Lower lobe of right lung (tissue), 2 donors: ENCODE measurements at places on chromosomes 2 and 18.
A peak's percentile ranks its signal among the peaks of the same experiment; 100 is the strongest.

- H3K27me3 ChIP-seq: no peaks in the 10 kb centered on the region
- H3K4me1 ChIP-seq: no peaks in the 10 kb centered on the region
- peak; percentile 37 for DNase-seq
- no peaks in the 10 kb centered on the region for H3K36me3 ChIP-seq
- no peak overlapping the region for H3K27ac ChIP-seq
Measured at GRCh38 chr2:25151718-25152117, 16.7 kb downstream of the POMC start.

- DNase-seq: no peak
- no peaks in the 10 kb centered on the region for H3K36me3 ChIP-seq
- peak overlapping the region; percentile 85 for H3K27ac ChIP-seq
- peaks cover 31% of the 10 kb centered on the region for H3K4me1 ChIP-seq
- H3K27me3 ChIP-seq: peaks cover 26% of the 10 kb centered on the region
Measured at GRCh38 chr2:237485304-237485703, 1.7 kb upstream of the MLPH start.

GRCh38 chr2:109204412-109204811, 75.4 kb downstream of the SH3RF3 start:
- no peak for DNase-seq
- no peaks in the 10 kb centered on the region for H3K36me3 ChIP-seq
- H3K27ac ChIP-seq: no peak overlapping the region
- no peak overlapping the region for H3K4me3 ChIP-seq
- no peaks in the 10 kb centered on the region for H3K27me3 ChIP-seq

GRCh38 chr18:79844999-79845563, 47.3 kb downstream of the KCNG2 start:
- no peaks in the 10 kb centered on the region for H3K27me3 ChIP-seq
- no peak for DNase-seq
- H3K27ac ChIP-seq: no peak overlapping the region
- H3K4me3 ChIP-seq: no peak overlapping the region
- no peaks in the 10 kb centered on the region for H3K4me1 ChIP-seq
- no peaks in the 10 kb centered on the region for H3K36me3 ChIP-seq

DNA sequence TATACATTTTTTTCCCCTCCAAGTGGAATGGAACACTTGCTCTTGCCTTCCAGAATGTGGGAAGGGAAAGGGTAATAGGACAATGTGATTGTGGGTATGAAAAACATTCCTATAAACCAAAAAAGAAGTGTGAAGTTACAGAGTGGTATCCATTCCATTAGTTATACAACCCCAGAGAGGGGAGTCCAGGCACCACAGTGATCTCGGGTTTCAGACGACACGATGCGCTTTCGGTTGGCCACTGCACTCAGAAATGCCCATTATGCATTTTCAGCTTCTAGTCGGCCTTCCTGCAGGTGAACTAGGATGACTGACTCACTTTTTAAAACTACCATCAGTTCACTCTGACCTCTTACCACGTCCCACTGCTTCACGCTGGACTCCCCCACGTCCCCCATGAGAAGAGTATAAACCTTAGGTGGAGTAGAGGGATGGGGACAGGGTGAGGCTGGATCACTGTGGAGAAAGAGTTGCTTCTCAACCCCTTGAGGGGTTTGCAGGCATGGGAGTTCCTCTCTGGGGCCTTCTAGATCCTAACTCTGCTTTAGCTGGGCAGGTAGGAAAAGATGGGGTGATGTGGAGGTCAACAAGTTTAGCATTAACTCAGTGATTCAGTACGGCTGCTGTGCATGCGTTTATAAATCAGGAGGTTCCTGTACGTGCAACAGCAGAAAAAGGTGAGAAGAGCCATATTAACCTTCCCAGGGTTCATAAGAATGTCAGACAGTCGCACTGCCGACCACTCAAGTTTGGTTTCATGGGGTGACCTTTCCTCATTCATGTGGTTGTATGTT, 50.5 kb downstream of the ZNF532 start:
- peak overlapping the region; percentile 14 for H3K27ac ChIP-seq
- H3K4me3 ChIP-seq: no peak overlapping the region
- H3K36me3 ChIP-seq: peaks cover 32% of the 10 kb centered on the region
- H3K27me3 ChIP-seq: no peaks in the 10 kb centered on the region
- no peak for DNase-seq
- peaks cover 14% of the 10 kb centered on the region for H3K4me1 ChIP-seq

GRCh38 chr2:111707700-111708099, 176.3 kb downstream of the ANAPC1 start:
- peaks cover 8% of the 10 kb centered on the region for H3K4me1 ChIP-seq
- H3K27ac ChIP-seq: no peak overlapping the region
- no peak for DNase-seq
- H3K27me3 ChIP-seq: no peaks in the 10 kb centered on the region

DNA sequence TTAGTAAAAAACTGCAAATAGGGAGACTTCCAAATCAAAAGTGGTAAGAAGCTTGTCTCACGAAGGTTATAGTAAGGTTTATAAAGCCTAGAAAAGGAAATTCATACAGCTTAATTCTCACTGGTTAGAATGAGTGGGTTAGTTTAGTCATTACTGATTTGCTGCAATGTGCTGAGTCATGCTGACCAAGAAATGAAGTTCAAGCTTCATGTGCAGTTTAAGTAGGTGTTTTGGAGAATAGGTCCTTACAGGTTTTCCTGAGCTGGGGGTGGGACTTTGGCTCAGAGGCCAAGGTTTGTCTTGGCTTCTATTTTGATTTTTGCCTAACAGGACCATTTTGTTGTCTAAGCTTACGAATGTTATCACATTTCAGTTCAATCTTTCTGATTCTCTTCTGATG, 15.1 kb downstream of the CLIP4 start:
- no peak overlapping the region for H3K4me3 ChIP-seq
- no peak for DNase-seq
- H3K27ac ChIP-seq: peak overlapping the region; percentile 37
- H3K27me3 ChIP-seq: no peaks in the 10 kb centered on the region
- H3K36me3 ChIP-seq: peaks cover 44% of the 10 kb centered on the region

DNA sequence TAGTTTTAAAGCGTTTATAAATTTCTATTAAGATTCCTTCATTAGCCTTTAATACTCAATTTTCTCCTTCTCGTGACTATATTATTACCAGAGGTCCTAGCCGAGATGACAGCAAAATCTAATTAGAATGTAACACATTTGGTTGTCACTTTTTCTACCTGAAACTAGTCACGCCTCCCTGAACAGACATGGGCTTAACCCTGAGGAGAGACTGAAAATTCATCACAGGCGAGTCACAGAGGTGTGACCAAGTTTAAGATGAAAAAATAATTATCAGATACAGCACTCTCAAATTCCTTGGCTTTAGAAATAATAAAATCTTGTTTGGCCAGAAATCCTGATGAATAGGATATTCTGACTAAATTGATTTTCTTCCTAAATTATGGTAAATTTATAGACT, 834.4 kb upstream of the SLC39A10 start:
- no peak for DNase-seq
- no peak overlapping the region for H3K4me3 ChIP-seq
- no peaks in the 10 kb centered on the region for H3K27me3 ChIP-seq
- no peaks in the 10 kb centered on the region for H3K4me1 ChIP-seq

DNA sequence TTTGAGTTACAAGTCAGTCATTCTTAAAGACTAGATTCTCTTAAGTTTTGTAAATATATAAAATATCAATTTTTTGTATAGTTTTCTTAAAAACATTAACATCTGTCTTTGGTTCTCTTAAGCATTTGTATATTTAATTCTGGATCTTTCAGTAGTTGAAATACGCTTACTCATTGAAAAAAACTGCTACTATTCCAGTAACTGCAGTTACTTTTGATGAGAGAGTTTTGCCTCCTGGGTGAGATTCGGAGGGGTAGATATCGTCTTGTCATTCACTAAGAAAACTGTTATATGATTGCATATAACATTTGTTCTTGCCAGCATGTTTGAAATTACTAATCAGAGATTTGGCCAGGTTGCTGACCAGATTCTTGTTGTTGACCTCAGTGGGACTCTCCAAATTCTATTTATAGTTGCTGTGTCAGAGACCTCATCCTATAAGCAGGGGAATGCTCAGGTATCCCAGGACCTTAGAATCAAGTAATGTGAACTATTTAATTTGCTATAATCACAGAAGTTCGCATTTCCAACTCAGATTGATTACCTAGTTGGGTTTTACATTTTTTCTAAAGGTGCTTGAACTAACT, 7.9 kb downstream of the AGPS start:
- no peak overlapping the region for H3K4me3 ChIP-seq
- no peaks in the 10 kb centered on the region for H3K27me3 ChIP-seq
- peaks cover 40% of the 10 kb centered on the region for H3K4me1 ChIP-seq
- no peak overlapping the region for H3K27ac ChIP-seq
- no peaks in the 10 kb centered on the region for H3K36me3 ChIP-seq
- no peak for DNase-seq

DNA sequence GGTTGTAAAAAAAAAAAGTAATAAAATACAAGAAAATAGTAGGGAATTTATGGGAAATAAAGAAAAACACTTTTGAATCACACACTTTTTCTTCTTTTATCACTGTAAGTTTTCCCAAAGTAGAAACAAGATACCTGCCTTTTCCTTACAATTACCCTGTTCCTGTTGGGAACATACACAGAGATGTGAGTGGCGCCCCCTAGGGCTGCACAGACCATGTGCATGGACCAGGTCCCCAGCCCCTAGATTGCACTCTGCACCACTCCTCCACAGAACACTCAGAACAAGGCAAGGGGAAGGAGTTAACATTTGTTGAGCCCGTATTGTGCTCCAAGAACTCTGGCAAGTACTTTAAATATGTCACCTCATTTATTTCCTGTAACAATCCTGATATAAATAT, 118.7 kb upstream of the NRP2 start:
- DNase-seq: peak; percentile 65
- H3K4me3 ChIP-seq: no peak overlapping the region
- H3K36me3 ChIP-seq: no peaks in the 10 kb centered on the region
- H3K27ac ChIP-seq: no peak overlapping the region

GRCh38 chr18:54284981-54285785, 15.9 kb downstream of the POLI start:
- DNase-seq: no peak
- no peaks in the 10 kb centered on the region for H3K27me3 ChIP-seq
- H3K36me3 ChIP-seq: peaks cover 62% of the 10 kb centered on the region
- H3K4me3 ChIP-seq: no peak overlapping the region

DNA sequence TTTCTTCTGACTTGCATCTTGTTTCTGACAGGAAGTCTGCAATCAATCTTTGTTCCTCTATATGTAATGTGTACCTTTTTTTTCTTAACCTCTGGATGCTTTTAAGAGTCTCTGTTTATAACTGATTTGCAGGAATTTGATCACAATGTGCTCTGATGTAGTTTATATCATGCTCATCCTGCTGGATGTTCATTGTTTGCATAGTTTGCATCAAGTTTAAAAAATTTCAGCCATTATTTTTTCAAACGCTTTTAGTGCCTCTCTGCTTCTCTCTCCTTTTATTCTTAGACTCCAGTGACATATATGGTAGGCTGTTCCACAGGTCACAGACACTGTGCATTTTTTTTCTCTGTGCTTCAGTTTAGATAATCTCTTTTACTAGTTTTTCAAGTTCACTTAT, 23.9 kb downstream of the RBKS start:
- H3K27me3 ChIP-seq: no peaks in the 10 kb centered on the region
- H3K36me3 ChIP-seq: no peaks in the 10 kb centered on the region
- no peak overlapping the region for H3K4me3 ChIP-seq
- no peaks in the 10 kb centered on the region for H3K4me1 ChIP-seq

- no peaks in the 10 kb centered on the region for H3K36me3 ChIP-seq
- H3K27me3 ChIP-seq: no peaks in the 10 kb centered on the region
- no peak overlapping the region for H3K4me3 ChIP-seq
- H3K27ac ChIP-seq: no peak overlapping the region
Measured at GRCh38 chr18:24465486-24465885, 5.0 kb downstream of the HRH4 start.

DNA sequence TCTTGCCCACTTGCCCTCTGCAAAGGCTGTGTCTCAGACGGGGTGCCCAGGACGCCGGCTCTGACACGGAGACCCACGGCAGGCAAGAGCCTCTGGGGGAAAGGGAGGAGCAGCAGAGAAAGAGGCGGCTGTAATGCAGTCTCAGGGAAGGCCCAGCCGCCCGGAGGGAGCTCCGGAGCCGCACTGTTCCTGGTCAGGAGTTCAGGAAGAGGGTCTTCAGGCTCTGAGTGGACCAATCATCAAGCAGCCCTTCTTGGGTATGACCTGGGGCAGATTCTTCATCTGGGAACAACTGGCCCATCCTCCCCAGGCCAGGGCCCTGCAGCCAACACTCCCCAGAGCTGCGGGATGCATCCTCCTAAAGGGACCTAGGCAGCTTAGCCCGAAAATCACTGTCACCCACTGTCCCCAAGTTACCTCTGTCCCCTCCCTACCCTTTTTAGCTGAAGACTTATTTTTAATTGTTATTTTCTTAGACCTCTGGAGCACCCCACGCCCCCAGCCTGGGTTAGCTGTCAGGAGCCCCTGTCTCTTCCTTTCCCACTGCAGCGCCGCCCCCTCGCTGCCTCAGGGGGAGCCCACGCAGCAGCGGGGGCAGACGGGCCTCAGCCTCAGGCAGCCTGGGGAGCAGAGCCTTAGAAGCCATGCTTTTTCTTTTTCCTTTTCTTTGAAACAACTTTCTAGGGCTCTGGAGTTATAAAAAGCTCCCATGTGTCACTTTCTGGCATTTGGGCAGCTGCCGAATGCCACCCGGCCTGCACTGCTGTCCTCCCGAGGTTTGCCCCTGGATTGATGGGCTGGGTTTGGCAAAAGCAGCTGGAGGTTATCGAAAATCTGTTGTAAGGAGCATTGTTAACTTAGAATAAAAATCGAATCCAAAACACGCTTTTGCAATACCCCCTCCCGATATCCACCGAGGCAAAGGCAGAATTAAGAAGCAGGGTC, 644 bp upstream of the NEU2 start:
- H3K4me3 ChIP-seq: no peak overlapping the region
- H3K27me3 ChIP-seq: no peaks in the 10 kb centered on the region
- no peak overlapping the region for H3K27ac ChIP-seq
- no peaks in the 10 kb centered on the region for H3K4me1 ChIP-seq

- H3K27me3 ChIP-seq: no peaks in the 10 kb centered on the region
- H3K4me1 ChIP-seq: no peaks in the 10 kb centered on the region
- no peak overlapping the region for H3K4me3 ChIP-seq
- no peak overlapping the region for H3K27ac ChIP-seq
Measured at GRCh38 chr2:224171226-224171625, 132.1 kb upstream of the SERPINE2 start.

GRCh38 chr18:63697097-63697660, 5.6 kb upstream of the SERPINB11 start:
- H3K27me3 ChIP-seq: no peaks in the 10 kb centered on the region
- H3K4me1 ChIP-seq: no peaks in the 10 kb centered on the region
- no peak overlapping the region for H3K27ac ChIP-seq
- H3K36me3 ChIP-seq: no peaks in the 10 kb centered on the region
- DNase-seq: no peak

GRCh38 chr2:220104871-220105351, 477.5 kb downstream of the SLC4A3 start:
- H3K27ac ChIP-seq: no peak overlapping the region
- no peaks in the 10 kb centered on the region for H3K27me3 ChIP-seq
- H3K36me3 ChIP-seq: no peaks in the 10 kb centered on the region
- H3K4me1 ChIP-seq: no peaks in the 10 kb centered on the region
- no peak overlapping the region for H3K4me3 ChIP-seq
